WTC11 (cell line): ENCODE measurements at places on chromosomes 4 and X. TPM values are rescaled to one million over a fixed set of nuclear protein-coding genes. Genes with fewer than 3 reads are reported as not detected.

Gene MAGEB16
- not detected in 3 replicates for total RNA-seq

DNA sequence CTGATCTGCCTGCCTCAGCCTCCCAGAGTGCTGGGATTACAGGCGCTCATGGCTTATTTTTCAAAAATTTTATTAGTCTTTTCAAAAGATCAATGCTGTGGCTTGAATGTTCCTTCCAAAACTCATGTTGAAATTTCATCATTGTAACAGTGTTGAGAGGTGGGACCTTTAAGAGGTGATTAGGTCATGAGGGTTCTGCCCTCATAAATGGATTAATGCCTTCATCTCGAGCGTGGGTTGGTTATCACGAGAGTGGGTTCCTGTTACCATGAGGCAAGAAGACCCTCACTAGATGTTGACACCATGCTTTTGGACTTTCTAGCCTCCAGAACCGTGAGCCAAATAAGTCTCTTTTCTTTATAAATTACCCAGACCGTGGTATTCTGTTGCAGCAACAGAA is 30.3 kb downstream of the EIF2S3 start:
- no peak for DNase-seq

GRCh38 chr4:8771666-8772065 is 100.0 kb downstream of the HMX1 start:
- no peak for DNase-seq

DNA sequence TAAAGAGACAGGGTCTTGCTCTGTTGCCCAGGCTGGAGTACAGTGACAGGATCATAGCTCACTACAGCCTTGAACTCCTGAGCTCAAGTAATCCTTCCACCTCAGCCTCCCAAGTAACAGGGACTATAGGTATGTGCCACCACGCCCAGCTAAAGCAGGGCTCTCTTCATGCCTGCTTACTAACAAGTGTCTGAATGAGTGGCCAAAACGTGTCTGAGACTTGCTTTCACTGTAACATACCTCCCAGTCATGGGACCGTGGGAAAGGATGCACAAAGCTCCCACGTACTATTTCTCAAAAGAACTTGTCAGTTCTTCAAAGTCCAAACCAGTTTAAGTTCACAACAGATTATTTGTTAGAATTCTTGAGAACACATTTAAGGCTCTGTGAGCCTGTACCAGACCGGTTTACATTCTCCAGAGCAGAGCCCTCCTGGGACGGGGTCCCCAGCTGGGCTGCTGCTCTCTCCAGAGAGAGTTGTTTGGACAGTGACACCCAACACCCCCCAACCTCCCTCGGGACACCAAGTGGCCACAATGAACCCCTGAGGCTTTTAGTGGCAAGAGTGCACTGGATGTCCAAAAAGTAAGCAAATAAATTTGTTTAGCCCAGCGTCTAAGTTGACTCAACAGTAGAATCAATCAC is 24.1 kb downstream of the SH3KBP1 start:
- DNase-seq = no peak

Gene CCKAR
- total RNA-seq = not detected in 3 replicates

Gene VCX
- 0.68 to 1.3 TPM (median 1.1 TPM) in 3 replicates for total RNA-seq

Gene CACNA1F
- 1.6 to 2.7 TPM (median 1.8 TPM) in 3 replicates for total RNA-seq

GRCh38 chr4:48483777-48484493 is 792 bp downstream of the SLC10A4 start:
- DNase-seq = peak; percentile 41

DNA sequence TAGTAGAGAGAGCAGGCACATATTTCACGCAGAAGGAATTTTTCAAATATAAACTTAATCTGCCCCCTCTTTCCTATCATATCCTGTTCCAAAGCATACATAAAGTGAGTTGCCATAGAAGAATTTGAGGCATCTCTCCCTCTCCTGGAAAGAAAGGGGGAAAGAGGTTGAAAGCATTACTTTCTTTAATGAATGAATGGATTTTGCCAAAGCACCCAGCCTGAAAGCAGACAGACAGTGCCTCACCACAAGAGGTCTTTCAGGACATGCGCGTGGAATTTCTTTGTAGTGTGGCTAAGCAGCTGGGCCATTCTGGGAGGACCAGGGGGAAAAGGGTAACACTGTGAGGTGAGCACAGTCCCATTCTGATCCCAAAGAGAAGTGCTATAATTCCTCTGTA is 651.4 kb downstream of the IQCM start:
- peak; percentile 28 for DNase-seq

GRCh38 chr4:173821876-173822275 is 291.8 kb upstream of the HAND2 start:
- DNase-seq = no peak

Gene H2BW2
- 0.15 to 0.50 TPM in 2 of 3 replicates, not detected in the other for total RNA-seq

Gene CENPE
- total RNA-seq = 41.5 to 46.6 TPM (median 44.4 TPM) in 3 replicates

GRCh38 chr4:3519468-3520264 is 12.6 kb downstream of the LRPAP1 start:
- peak; percentile 2 for DNase-seq

Gene ARAP2
- total RNA-seq = 1.0 to 2.4 TPM (median 1.5 TPM) in 3 replicates

Gene CXCL1
- 0.85 to 1.4 TPM (median 1.4 TPM) in 3 replicates for total RNA-seq

GRCh38 chr4:151576627-151577026 is 167.7 kb downstream of the FHIP1A start:
- DNase-seq = no peak

DNA sequence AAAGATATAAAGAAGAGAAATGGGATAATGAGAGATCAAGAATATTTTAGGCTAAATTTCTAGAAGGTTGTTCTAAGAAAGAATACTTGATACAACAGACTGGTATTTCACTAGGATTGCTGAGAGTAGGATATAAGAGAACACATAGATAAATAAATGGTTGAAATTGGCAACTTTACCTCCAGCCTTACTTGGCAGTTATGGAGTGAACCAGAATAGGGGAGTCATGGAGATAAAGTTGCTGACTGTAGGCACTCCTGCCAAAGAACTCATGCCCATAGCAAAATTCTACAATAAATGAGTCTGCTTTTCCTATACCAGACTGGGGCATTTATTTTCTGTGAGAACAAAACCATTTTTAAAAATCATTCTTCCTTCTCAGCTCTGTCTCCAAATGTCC is 26.4 kb upstream of the MMRN1 start:
- DNase-seq = no peak

GRCh38 chrX:117508021-117508420 is 608.6 kb downstream of the KLHL13 start:
- no peak for DNase-seq

Gene KIAA1210
- 0.02 TPM in 2 of 3 replicates, not detected in the other for total RNA-seq

Gene MAGEA12
- 0.57 to 1.3 TPM (median 1.2 TPM) in 3 replicates for total RNA-seq

DNA sequence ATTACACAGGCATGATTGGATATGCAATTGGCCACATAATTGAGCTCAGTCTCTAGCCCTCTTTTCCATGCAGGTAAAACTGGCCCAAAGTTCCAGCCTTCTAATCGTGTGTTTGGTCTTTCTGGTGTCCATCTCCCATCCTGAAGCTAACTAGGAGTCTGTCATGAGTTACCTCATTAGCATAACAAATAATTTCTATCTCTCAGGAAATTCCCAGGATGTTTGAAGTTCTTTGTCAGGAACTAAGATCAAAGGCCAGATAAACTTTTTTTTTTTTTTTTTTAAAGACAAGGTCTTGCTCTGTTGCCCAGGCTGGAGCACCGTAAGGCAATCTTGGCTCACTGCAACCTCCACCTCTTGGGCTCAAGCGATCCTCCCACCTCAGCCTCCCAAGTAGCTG is 15.8 kb downstream of the ATXN3L start:
- DNase-seq = no peak

Gene TMEM175
- total RNA-seq = 6.4 to 10.6 TPM (median 9.2 TPM) in 3 replicates

DNA sequence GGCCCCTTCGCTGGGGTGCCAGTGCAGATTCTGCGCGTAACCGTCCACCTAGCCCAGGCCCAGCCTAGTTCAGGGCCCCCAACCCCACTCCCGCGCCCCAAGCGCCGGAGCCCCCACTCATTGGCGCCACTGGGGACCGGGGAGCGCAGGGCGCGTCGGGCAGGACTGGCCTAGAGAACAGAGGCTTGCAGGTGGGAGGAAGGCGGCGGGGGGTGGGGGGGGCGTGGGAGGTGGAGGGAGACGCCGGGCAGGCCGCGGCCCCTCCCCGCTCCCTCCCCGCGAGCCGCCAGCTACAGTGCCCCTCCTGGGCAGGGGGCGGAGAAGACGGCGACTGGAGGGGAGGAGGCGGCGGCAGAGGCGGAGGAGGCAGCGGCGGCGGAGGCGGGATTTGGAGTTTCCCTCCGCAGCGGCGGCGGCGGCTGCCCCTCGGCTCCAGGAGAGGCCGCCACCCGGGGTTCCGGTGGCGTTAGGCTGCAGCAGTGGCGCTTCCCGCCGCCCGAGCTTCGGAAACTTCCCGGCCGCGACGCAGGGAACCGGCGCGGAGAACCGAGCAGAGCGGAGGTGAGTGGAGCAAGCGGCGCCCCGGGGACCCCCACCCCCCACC is 4.8 kb upstream of the DUSP9 start:
- DNase-seq = peak; percentile 34

- no peak for DNase-seq
Observed at GRCh38 chr4:77126809-77127208, 30.2 kb upstream of the CCNG2 start.

DNA sequence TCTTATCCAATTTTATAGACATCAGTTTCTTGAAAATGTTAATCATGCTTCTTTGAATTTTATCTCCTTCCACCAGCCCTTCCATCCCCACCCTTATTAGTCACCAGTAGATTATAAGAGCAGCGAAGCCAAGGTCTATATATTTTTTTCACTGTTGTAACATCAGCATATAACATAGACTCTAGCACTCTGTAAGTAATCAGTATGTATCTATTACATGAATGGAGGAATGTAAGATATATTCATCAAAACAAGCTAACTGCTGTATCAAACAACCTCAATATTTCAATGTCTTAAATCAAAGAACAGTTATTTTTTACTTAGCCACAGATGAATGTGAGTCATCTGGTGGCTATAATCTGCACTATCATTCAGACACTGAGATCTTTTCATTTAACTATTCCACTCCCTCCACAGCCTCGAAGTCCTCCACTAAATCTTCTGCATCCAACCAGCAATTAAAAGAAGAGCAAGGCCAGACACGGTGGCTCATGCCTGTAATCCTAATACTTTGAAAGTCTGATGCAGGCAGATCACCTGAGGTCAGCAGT is 178.9 kb downstream of the CENPC start:
- DNase-seq = no peak

DNA sequence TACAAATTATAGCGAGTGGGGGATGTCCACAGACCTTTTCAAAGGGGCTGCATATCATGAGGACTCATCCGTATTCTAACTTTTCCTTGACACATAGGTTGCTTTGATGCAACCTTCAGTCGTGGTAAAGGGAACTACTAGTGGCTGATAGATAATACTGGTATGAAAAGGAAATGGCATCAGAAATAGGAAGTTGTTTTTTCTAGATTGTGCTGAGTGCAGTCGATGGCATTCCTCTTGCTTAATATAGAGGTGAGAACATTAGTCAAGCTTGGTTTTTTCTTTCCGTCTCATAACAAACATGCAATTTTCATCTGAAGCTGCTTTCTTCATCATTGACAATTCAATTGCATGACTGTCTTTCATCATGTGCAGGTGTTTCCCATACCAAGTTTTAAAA is 16.6 kb downstream of the ENPEP start:
- no peak for DNase-seq

- DNase-seq = no peak
Observed at GRCh38 chr4:184699941-184700340, 34.0 kb downstream of the CENPU start.

Gene BTK
- 0.66 to 1.1 TPM (median 0.74 TPM) in 3 replicates for total RNA-seq

DNA sequence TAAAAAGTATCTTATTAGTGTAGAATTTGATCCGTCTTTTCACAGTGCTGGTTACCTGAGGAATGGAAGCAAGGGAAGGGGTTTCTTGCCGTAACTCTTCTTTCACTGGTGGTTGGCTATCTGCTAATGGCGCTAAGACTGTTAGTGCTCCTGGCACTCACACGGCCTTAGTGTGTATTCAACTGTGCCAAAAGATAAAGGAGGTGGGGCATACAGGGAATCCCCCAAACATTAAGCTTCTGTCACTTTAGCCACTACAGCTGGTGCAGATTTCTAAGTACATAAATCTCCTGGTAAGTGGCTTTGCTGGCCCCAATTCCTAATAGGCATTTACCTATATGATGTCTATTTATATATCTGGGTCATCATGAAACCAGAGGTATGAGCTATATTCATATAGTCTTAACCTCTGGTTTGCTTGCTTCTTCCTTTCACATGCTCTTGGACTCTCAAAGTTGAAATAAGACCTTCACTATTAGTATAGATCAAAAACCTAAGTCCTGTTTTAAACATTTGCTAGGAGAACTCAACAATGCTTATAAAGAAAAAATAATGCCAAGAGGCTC is 95.1 kb downstream of the TSPAN7 start:
- no peak for DNase-seq

- no peak for DNase-seq
Observed at GRCh38 chr4:78168029-78168428, 110.9 kb downstream of the FRAS1 start.

Gene SLC25A53
- 1.8 to 2.9 TPM (median 2.8 TPM) in 3 replicates for total RNA-seq

Gene ADAMTS3
- total RNA-seq = 3.2 to 4.4 TPM (median 3.8 TPM) in 3 replicates

Gene TRAM1L1
- total RNA-seq = 2.0 to 2.5 TPM (median 2.3 TPM) in 3 replicates

DNA sequence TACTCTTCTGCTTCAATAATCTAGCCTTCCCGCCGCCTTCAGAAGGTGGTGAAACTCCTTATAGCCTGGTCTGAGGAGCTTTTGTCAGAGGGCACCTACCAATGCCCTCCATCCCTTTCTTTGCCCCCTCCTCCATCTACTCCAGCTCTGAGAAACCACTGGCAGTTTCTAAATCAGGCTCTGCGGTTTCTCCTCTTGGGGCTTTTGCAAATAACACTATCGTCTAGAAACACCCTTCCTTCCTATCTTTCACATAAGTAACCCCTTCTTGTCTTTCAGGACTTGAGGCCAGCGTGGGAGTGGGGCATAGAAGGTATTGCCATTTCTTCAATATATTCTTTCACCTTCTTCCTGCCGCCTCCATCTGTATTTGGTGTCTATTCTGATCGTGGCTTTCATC is 1.2 kb upstream of the EFHC2 start:
- DNase-seq = no peak

GRCh38 chr4:38641811-38642210 is 22.2 kb upstream of the KLF3 start:
- DNase-seq = no peak

DNA sequence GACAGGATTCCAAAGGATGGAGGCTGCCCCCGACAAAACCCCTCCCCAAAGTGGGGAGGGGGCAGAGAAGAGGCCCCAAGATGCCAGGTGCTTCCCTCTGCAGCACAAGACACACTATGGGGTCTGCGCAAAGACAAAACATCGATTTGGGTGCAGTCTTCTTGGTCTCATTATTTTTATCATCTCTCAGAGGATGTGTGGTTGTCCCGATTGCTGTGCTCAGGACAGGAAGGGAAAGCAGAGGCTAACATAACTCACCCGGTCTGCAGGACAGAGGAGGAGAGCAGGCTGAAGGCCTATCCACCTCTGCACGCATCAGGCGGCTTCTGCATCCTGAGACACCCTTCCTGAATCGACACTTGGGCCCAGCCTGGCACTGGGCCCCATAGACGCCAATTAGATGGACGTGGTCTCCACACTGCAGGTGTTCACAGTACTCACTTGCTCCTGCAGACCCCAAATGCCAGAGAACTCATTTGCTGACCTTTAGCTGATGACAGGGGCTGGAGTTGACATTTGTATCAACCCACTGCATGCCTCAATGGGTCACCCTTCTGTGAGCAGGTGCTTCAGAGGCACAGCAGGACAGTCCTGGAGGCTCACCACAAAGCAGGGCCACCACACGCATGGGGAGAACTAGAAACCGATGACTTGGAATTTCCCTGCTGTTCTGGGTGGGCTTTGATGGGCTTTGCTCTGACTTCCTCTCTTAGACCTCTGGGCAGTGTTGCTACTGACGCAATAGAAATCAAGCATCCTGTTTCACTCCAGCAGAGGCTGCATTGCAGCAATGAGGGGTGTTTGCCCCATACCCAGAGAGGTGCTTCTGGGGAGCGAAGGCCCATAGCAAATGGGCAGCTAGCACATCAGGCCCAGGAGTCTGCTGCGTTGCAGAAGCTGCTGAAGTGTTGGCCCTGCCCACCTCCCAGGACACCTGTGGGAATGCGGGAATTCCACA is 96.3 kb upstream of the ENPP6 start:
- no peak for DNase-seq
